CD4-positive, CD25-positive, alpha-beta regulatory T cell (primary cell): ENCODE measurements at places on chromosomes 1 and 21.

DNA sequence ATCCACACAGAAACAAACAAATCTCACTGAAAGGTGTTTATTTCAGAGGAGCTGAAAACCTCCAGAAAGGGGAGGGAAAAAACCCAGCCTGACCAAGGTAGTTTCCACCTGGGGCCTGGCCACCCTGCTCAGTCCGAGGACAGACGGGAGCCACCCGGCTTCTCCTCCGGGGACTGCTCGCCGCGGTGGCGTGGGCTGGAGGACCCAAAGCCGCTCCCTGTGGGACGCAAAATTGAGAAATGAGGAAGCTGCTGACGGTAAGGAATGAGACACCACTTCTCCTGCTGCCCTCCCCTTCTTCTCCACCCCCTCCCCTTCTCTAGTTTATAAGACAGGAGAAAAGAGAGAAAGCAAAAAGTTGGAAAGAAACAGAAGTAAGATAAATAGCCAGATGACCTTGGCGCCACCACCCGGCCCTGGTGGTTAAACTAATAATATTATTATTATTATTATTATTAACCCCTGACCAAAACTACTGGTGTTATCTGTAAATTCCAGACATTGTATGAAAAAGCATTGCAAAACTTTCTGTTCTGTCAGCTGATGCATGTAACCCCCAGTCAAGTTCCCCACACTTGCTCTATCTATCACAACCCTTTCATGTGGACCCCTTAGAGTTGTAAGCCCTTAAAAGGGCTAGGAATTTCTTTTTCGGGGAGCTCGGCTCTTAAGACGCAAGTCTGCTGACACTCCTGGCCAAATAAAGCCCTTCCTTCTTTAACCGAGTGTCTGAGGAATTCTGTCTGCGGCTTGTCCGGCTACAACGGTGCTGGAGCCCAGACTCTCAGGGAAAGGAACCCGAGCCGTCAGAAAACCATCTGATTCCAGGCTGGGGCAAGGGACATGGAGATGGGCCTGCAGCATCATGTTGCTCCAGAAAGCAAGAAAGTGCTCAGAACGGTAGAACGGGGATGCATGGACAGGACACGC is 12.5 kb downstream of the ITGB2 start:
- DNase-seq: no peak

- no peak for DNase-seq
Observed at GRCh38 chr1:23370709-23371584, 1.3 kb upstream of the ZNF436 start.

- DNase-seq: no peak
Observed at GRCh38 chr1:224534731-224535130, 81.4 kb upstream of the CNIH3 start.

DNA sequence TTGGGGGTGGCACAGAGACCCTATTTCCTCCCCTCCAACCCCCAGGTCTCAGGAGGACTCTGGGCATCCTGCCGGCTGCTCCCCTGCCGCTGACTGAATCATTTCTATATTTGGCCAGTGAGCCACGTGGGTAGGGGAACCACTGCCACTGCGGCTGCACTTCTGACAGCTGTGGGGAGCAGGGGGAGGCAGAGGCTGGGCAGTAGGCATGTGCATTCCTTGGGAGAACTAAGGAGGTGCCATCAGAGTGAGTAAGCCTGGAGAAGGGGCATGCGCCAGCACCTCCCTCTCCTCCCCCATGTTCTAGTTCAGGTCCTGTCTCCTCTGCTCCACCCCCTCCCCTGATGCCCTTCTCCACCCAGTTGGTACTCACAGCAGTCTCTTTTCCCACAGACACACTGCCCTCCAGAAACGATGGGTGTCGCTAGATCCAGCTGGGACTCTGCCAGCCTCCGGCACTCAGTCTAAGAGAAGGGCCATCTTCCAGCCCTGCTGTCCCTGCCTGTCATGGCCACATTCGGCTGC is 12.0 kb downstream of the PPFIA4 start:
- no peak for DNase-seq

- DNase-seq: no peak
Observed at GRCh38 chr1:27005648-27006496, 6.8 kb downstream of the TENT5B start.

DNA sequence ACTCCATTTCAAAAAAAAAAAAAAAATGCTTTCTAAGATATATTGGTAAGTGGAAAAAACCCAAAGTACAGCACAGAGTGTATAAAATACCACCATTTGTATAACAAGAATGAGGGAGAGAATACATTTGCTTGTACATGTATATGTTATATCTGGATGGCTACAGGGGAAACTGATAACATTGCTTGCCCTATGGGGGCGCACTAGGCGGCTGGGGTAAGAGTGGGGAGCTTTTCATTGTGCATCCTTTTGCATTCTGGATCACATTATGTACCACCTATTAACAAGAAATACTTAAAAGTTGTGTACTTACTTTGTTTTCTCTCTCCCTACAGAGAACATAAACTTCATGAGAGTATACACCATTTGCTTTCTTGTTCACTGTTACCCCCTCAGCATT is 28.6 kb upstream of the OPRD1 start:
- DNase-seq: no peak
